ENCODE measurements at places on chromosomes 7 and 10.

DNA sequence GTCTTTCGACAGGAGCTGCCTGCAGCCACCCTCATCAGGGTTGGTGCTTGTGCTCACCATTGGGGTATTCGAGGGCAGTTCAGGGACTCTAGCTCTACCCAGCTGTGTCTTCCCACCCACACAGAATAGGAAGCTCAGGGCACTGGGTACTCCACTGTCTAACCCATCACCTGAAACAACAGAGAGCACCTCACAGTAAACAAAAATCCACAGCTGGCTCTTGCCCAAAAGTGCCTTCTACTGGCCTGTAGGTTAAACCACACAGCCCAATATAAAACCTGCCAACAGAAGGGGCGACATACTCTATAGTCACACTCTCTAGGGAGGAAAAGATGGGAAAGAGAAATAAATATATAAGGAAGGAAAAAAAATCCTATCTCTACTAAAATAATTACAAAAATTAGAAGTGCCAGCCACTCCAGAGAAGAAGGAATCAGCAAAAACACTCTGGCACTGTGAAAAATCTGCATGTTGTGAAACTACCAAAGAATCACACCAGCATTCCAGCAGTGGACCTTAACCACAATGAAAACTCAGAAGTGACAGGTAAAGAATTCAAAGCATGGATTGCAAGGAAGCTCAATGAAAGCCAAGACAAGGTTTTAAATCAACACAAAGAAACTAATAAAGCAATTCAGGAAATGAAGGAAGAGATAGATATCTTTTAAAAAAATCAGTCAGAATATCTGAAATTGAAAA is 110.0 kb downstream of the HGF start:
- no peak for DNase-seq

DNA sequence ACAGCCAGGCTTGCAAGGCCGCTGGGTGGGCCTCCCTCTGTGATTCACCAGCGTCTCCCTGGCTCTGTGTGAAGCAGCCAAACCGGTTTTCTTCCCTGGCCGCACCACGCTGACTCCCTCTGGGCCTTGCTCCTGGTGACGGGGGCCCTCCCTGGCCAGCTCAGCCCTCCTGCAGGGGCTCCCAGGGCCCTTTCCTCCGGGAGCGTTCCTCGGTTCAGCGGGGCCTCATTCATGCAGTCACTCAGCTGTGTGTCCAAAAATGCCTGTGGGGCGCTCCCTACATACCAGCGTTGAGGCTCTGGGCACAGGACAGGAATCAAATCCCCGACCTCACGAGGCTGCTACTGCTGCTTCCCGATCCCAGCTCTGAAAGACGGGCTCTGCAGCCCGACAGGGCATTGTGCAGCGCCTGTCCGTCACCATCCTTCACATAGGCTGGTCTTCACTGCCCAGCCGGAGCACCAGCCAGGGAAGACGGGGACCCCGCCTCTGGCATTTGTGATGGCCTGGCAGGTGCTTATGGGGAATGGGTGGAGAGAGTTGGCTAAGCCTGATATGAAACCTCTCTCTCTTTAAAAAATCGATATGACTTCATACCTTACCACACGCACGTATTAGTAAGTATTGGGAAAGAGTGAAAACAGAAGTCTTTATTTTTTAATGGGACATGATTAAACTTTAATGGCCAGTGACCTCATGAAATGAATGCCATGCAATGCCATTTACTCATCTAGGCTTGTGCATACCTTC is 110.0 kb upstream of the SHH start:
- DNase-seq = no peak

DNA sequence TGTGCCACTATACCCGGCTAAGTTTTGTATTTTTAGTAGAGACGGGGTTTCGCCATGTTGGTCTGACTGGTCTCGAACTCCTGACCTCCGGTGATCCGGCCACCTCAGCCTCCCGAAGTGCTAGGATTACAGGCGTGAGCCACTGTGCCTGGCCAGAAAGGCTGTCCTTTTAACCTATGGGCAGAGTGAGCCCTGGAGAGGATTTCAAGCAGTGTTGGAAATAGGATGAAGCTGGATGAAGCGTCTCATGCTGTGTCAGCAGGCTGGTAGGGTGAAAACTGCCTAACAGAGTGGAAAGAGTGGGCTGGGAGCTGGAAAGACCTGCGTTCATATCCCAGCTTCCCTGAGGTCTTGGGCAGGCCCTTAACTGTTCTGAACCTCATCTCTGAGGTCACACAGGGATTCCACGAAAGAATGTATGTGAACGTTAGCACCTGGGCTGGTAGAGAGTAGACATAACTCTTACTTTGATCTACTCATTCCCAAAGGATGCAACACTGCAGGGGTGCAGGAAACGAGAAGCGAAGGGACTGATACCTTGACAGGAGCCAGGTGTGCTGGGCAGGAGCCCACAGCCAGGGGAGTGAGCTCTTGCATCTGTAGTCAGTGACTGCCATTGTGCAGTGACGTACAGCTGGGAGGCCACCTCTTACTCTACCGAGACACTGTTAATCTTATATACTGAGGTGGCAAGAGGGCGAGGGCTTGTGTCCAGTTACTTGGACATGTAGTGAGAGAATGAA is 34.1 kb downstream of the WBP1L start:
- DNase-seq = no peak

GRCh38 chr7:84490661-84491060 is 296.1 kb upstream of the SEMA3A start:
- DNase-seq = no peak

DNA sequence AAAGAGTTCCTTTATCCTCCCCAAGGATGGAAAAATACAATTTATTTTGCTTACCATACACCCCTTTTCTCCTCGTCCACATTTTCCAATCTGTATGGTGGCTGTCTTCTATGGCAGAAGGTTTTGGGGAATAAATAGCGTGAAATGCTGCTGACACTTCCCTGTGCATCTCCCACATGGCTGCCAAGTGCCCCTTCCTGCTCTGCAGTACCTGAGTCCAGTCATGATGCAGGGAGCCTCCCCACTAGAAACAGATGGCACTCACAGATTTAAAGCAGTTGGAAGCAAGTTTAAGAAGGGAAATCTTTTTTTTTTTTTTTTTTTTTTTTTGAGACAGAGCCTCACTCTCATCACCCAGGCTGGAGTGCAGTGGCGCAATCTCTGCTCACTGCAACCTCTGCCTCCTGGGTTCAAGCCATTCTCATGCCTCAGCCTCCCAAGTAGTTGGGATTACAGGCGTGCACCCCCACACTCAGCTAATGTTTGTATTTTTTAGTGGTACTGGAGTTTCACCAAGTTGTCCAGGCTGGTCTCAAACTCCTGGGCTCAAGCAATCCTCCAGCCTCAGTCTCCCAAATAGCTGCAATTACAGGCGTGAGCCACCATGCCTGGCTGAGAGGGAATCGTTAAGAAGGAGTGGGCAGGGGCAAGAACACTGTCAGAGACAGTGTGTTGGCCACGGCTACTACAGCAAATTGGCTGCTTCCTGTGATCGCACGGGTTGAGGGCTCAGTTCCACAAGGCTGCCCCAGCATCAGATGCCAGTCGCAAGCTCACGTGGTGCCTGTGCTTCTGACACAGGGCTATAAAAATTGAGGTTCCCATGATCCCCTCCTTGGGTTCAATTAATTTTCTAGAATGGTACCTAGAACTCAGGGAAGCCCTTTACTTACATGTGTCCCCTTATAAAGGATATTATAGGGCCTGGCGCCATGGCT is 5.3 kb upstream of the PILRA start:
- no peak for DNase-seq

Measured in stimulated activated CD4-positive, alpha-beta T cell treated with anti-CD3 and anti-CD28 coated beads, Interleukin-12 subunit alpha, Interleukin-12 subunit beta, amount 100 ng/mL, for 48 hours (primary cell).